ENCODE measurements at places on chromosomes 4 and X.

DNA sequence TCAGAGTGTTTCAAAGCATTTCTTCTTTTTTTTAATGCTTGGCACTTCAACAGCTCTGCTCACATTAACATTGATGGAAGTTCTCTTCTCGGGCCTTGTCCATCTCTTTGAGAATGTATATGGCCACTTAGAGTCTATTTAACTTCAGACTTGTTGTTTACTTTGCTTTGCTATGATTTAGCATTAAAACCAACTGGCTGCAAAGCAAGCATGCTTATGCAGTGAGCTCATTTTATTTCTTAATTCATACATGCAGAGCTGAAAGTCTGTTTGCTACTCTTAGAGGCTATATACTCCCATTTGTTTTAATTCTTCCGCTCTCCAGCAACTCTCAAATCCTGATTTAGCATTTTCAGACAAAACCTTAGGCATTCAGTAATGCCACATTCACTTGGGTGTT, 107.6 kb upstream of the PACRGL start:
- no peak for DNase-seq

DNA sequence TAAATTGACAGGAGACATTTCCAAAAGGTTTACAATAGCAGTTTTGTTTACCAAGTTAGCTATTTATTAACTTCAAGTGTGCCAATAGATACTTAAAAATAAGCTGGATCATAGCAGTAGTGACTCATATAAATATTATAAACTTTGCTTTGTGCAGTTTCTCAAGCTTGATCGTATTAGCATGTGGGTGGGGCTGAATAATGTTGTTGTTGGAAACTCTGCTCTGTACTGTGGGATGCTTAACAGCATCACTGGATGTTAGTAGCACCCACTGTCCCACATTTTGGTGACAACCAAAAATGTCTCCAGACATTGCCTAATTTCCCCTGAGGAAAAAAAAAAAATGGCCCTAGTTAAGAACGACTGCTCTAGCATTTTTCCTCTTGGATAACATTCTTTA, 855.2 kb upstream of the ADGRL3 start:
- DNase-seq = no peak

GRCh38 chr4:79413032-79413885, 5.2 kb upstream of the GK2 start:
- DNase-seq = no peak

- no peak for DNase-seq
These were observed 403.1 kb downstream of the PDGFC start for GRCh38 chr4:156568484-156568883.

GRCh38 chrX:19912-20571, 261.1 kb upstream of the PLCXD1 start:
- DNase-seq = no peak

- DNase-seq = no peak
These were observed 61.1 kb downstream of the BANK1 start for GRCh38 chr4:101851672-101852071.

DNA sequence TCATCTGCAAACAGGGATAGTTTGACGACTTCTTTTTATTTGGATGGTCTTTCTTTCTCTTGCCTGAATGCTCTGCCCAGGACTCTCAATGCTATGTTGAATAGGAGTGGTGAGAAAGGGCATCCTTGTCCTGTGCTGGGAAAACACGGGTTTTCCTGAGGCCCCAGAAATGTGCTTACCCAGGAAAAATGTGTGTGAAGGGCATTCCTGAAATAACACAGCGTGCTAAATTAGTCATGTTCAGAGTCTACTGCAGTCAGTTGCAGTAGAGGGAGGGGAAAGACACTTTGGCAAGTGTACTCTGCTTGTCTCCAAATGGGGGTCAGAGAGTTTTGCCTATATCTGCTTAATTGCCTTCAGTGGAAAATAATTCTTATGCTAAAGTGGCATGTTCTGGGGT, 153.9 kb downstream of the CCNG2 start:
- no peak for DNase-seq

- no peak for DNase-seq
These were observed 8.6 kb upstream of the INTU start for GRCh38 chr4:127624173-127624572.

DNA sequence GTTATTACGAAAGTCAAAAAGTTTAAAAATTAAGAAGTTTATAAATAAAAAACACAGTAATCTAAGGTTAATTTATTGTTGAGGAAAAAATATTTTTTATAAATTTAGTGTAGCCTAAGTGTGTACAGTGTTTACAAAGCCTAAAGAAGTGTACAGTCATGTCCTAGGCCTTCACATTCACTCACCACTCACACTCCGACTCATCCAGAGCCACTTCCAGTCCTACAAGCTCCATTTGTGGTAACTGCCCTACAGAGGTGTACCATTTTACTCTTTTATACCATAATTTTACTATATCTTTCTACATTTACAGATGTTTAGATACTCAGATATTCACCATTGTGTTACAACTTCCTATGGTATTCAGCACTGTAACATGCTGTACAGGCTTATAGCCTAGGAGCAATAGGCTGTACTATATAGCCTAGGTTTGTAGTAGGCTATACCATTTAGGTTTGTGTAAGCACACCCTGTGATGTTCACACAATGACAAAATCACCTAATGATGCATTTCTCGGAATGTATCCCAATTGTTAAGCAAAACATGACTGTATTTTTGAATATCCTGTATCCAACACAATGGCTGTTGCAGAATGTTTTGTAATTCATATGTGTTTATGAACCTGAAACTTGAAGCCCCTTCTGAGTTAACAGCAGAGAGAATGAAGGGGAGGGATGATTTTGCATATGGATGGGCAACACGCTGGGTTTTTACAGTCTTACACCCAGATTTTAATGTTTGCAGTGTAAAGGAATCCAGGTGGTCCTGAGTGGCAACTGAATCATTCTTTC, 3.1 kb downstream of the PPBP start:
- DNase-seq = no peak

Measured in activated CD4-positive, alpha-beta T cell treated with anti-CD3 and anti-CD28 coated beads, Interleukin-2, Interleukin-6, amounts not matched to agents 100 ng/mL and 50 ng/mL, durations not matched to agents 16 hours and 8 hours (primary cell).